ENCODE measurements at places on chromosomes 4 and X. TPM values are rescaled to one million over a fixed set of nuclear protein-coding genes. Genes with fewer than 3 reads are reported as not detected.

Gene WNK3
- total RNA-seq: not detected

DNA sequence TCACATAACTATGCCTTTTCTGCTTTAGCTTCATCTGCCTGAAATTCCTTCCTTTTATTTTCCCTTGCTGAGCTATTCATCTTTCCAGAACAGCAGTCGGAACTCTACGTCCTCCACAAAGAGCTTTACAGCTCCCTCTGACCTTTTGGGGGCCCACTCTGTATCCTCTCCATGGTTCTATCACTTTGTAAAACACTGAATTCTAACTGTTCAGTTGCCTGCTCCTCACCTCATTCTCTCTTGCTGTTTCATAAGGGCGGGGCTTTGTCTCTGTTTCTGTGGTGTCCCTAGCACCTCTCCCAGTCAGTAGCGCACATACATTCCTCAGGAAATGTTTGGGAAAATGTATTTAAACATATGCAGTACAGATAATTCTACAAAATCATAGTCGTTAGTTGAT, 737.0 kb downstream of the RAB28 start:
- no peak overlapping the region for H3K27ac ChIP-seq
- H3K27me3 ChIP-seq: no peaks in the 10 kb centered on the region
- peaks cover 6% of the 10 kb centered on the region for H3K4me1 ChIP-seq
- no peaks in the 10 kb centered on the region for H3K36me3 ChIP-seq
- no peak overlapping the region for H3K4me3 ChIP-seq

Gene MTNR1A
- not detected for total RNA-seq

DNA sequence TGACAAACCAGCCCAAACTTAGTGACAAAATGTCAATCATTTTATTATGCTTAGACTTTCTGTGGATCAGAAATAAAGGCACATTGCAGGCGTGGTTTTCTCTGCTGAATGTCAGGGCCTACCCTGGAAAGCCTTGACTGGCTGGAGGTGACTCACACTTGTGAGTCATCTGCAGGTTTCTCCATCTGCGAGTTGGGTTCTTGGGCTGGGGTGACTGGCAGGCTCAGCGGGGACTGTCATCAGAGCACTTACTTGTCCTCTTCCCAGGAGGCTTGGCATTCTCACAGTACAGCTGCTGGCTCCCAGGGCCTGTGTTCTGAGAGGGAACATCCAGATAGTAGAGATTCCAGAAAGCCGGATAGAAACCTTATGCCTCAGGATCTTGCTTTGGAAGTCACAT, 153.8 kb upstream of the AGA start:
- H3K27ac ChIP-seq: peak overlapping the region; percentile 53
- peak; percentile 93 for DNase-seq
- no peaks in the 10 kb centered on the region for H3K27me3 ChIP-seq
- peaks cover 10% of the 10 kb centered on the region for H3K4me1 ChIP-seq
- no peak overlapping the region for H3K4me3 ChIP-seq

Gene FGF5
- not detected for total RNA-seq

Gene HELT
- not detected for total RNA-seq

Gene DUSP21
- total RNA-seq: not detected

Gene IL15
- 1.3 TPM for total RNA-seq

DNA sequence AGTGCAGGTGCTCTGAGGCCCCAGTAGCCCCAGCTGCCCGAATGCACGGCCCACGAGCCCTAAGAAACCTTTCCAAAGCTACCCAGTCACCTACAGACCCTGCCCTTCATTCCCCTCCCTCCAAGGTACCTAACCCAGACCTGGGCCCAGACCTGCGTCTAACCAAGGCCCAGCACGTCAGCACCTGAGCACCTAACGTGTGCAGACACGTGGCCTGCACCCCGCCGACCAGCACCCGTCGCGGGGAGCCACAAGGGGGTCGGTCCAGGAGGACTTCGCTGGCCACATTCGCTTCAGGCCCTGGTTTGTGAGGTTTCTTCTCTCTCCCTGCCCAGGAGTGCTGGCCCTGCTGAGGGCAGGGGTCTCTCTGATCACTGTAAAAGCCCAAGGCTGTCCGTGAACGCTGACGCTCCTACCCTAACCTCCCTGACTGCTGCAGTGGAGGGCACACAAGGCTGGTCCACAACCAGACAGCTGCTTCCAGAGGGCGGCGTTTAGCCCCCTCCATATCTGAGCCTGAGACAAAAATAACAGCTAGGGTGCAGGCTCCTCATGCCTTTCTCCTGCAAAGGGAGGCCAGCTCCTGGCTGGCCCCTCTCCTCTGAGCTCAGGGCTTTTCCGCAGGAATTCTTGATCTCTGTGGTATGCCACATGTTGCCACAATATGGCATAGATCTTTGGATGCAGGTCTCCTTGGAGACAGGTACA, 31.8 kb downstream of the WDR1 start:
- H3K36me3 ChIP-seq: peaks cover 76% of the 10 kb centered on the region
- H3K27ac ChIP-seq: no peak overlapping the region
- no peaks in the 10 kb centered on the region for H3K27me3 ChIP-seq

Gene COL4A6
- total RNA-seq: 58.3 TPM

GRCh38 chr4:19309378-19309777, 942.3 kb upstream of the SLIT2 start:
- H3K4me1 ChIP-seq: peaks cover 8% of the 10 kb centered on the region
- H3K27me3 ChIP-seq: no peaks in the 10 kb centered on the region
- peak; percentile 44 for DNase-seq

Gene WDFY3
- total RNA-seq: 90.7 TPM

DNA sequence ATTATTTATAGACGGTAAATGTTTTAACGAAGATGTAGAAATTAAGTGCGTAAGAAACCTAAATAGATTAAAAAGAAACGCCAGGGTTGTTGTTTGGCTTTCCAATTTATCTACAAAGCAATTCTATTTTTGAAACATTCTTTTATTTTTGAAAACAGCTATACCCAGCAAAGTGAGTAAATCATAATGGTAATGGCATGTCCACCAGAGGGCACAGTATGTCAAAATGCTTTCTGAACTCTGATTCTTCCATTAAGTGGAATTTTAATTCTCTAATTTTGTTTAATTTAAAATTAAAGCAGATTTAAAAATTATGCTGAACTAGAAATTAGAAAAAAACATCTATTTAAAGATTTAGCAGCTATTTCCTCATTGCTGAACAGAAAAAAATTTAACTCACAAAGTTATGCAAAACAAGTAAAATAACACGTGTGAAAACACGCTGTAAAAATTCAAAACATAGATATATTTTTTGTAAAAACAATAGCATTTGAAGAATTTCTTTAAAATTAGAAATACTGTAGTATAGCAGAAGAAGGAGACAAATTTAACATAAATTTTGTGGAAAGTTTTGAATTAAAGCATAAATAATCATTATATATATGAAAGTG, 26.5 kb downstream of the RASSF6 start:
- no peaks in the 10 kb centered on the region for H3K36me3 ChIP-seq
- peaks cover 18% of the 10 kb centered on the region for H3K4me1 ChIP-seq
- DNase-seq: peak; percentile 51
- H3K27me3 ChIP-seq: no peaks in the 10 kb centered on the region
- no peak overlapping the region for H3K4me3 ChIP-seq
- no peak overlapping the region for H3K27ac ChIP-seq

Gene TMEM187
- total RNA-seq: 10.9 TPM

DNA sequence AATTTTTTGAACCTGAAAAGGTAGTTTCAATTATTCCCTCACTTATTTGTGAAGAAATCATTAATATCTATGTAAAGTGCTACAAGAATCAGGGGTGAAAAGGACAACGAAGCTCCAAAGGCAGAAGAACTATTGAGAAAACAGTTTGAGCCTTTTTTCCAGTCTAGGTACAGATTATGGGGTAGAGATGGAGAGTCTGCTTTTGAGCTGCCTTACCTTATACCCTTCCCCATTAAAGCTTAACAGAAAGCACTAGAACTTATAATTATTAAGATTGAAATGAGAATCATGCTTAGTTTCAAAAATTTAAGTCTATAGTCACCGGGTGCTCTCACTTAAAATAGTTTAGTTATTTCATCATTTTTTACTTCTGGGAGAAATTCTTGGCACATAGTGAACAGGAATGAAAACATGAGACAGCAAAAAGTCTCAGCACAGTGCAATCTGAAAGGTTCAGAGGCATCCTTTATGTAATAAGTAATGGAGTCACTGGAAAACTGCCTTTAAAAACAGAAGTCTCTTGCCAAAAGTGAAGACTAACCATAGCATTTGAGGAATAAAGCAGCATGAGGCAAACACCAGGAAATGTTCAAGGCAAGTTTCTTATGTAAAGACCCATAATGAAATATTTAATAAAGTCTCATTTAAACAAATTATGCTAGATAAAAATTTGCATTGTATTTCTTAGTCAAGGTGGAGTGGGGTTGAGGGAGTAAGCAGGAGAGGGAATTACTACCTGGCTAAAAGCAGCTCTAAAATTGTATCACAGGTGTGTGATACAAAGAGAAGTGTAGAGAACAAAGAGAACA, 5.1 kb upstream of the DCLK2 start:
- H3K27me3 ChIP-seq: no peaks in the 10 kb centered on the region
- H3K4me3 ChIP-seq: no peak overlapping the region
- peak; percentile 84 for DNase-seq
- H3K4me1 ChIP-seq: peaks cover 8% of the 10 kb centered on the region

GRCh38 chr4:30696191-30696590, 24.0 kb upstream of the PCDH7 start:
- H3K4me1 ChIP-seq: no peaks in the 10 kb centered on the region
- no peak overlapping the region for H3K4me3 ChIP-seq
- no peaks in the 10 kb centered on the region for H3K27me3 ChIP-seq
- no peak for DNase-seq
- H3K27ac ChIP-seq: no peak overlapping the region

Gene TMEM271
- total RNA-seq: not detected

DNA sequence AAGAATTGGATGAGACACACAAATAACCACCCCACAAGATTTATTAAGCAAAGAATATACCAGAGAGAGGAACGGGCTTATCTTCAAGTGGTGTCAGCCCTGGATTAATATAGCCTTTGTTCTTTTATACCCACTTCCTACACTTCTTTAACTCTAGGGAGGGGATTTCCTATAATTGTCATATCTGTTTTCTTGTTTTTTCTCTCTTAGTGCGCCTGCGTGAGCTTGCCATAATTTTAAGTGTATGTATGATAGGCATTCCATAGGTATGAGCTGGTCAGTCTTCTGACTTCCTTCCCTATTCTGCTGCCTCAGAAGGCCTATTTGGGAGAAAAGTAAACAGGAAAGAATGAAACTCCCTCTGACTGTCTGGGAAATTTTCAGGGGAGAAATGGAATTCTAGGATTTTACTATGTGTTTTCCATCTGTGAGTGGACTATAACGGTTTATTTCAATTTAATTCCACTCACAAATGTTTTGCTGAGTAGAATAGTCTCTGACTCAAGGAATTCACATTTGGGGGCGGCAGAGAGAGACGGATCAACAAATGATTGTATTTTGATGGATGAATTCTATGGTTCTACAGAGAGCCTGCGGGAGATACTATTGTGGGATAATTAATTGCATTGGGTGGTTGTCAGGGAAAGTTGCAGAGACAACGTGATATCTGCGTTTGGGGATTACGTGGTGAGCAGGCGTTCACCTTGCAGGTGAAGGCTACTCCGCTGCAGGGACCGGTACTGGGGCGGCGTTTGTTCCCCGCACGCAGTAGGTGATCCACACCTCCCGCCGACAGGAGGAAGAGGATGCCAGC, 626 bp upstream of the CEP135 start:
- H3K27me3 ChIP-seq: no peaks in the 10 kb centered on the region
- H3K27ac ChIP-seq: peak overlapping the region; percentile 97
- peaks cover 5% of the 10 kb centered on the region for H3K36me3 ChIP-seq
- peak overlapping the region; percentile 91 for H3K4me3 ChIP-seq
- H3K4me1 ChIP-seq: peaks cover 23% of the 10 kb centered on the region

- H3K27me3 ChIP-seq: no peaks in the 10 kb centered on the region
- no peak overlapping the region for H3K4me3 ChIP-seq
- peaks cover 4% of the 10 kb centered on the region for H3K36me3 ChIP-seq
- peaks cover 36% of the 10 kb centered on the region for H3K4me1 ChIP-seq
- DNase-seq: peak; percentile 80
Measured at GRCh38 chrX:120463241-120463640, 5.9 kb downstream of the LAMP2 start.

DNA sequence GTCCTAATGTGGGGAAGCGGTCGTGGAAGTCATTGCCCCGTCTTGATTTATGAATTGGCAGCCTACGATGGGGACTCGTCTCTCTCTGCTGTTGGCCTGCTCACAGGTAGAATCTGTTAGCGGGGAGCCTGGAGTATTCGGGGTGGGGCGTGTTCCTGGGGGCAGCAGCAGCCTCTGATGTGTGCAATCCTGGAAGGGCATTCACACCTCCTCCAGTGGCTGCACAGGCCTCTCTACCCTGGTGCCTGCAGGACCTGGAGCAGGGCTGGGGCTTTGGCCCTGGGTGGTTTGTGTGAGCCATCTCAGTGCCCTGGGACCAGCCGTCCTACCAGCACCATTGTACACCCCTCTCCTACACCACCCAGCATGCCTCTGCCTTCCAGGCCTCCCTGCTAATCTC, 340.9 kb downstream of the ARHGAP10 start:
- no peaks in the 10 kb centered on the region for H3K27me3 ChIP-seq
- no peak for DNase-seq
- no peaks in the 10 kb centered on the region for H3K4me1 ChIP-seq
- H3K4me3 ChIP-seq: no peak overlapping the region

Gene SYN1
- total RNA-seq: 0.27 TPM

DNA sequence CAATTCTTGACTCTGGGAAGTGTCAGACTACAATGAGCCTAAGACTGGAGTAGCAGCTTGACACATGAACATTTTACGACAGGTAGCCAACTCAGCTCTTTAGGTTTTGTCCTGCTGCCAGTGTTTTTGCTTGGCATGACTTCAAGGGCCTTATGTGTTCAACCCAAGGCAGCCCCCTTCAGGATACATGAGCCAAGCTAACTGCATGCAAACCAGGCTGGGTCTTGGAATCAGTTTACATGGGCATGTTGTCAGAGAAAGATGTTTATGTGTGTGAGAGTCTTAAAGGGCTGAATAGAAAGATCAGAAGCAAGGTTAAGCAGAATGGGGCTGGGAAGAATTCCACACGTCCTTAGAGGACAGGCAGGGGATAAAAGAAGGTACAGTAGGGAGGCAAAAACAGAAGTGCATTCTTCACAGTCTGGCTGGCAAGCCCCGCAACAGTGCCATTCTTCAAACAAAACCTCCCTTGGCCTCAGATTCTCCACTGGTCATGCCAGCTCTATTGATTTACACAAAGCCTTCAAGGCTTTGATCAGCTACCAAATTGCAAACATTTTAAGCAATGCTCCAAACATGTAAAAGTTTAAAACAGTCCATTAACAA, 97.3 kb downstream of the NKX6-1 start:
- peaks cover 22% of the 10 kb centered on the region for H3K27me3 ChIP-seq
- peaks cover 7% of the 10 kb centered on the region for H3K4me1 ChIP-seq
- no peaks in the 10 kb centered on the region for H3K36me3 ChIP-seq
- H3K4me3 ChIP-seq: no peak overlapping the region
- peak; percentile 51 for DNase-seq

Gene LAMP2
- total RNA-seq: 67.0 TPM

Measured in MCF 10A (cell line).